ENCODE measurements at places on chromosomes 6 and 20.

- DNase-seq: no peak
Observed at GRCh38 chr20:53215166-53215565, 243.0 kb downstream of the TSHZ2 start.

DNA sequence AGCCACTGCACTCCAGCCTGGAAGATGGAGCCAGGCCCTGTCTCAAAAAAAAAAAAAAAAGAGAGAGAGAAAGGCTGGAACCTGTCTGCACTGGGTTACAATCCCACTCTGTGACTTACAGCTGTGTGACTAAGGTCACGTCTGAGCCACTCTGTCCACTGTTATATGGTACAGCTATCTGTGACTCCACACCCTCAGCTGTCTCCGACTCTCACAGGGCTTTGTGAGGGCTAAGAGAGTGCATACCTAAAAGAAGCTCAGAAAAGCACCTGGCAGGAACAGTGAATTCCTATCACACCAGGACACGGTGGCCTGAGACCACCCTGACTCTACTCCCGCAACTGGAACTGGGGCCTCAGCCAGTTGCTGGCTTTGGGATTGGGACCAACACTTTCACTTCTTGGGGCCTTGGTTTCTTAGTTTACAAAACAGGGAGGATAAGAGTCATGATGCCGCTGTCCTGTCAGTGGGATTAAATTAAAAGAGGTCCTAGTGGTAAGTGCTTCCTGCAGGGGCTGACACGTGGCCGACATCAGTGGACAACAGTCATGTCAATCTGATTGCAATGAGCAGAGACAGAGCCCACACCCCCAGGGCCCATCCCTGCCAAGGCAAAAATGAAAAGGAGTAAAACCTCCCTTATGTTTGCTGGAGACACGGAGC is 5.7 kb upstream of the CD93 start:
- no peak for DNase-seq

DNA sequence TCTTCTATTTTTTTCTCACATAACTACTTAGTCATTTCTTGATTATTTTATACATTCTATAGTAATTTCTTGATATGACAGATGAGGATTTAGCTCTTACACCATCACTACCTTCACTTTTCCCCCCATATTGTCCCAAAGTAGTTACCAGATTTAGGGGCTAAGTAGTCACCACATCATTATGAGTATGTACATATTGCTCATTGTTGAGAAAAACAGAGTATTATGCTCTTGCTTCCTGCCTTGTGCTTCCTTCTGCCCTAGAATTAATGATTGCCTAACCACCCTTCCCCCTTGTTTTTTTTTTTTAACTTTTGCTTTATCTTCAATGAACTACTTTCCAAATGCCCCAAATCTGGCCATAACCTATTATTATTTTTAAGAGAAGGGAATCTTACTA is 6.8 kb upstream of the HLA-B start:
- no peak for DNase-seq

GRCh38 chr6:2749969-2750600 is 637 bp downstream of the MYLK4 start:
- DNase-seq: no peak

- DNase-seq: no peak
Observed at GRCh38 chr6:4780360-4780812, 4.2 kb downstream of the CDYL start.

GRCh38 chr20:19973961-19974629 is 43.1 kb upstream of the NAA20 start:
- no peak for DNase-seq

Data from stimulated activated CD8-positive, alpha-beta memory T cell treated with anti-CD3 and anti-CD28 coated beads, Interleukin-15, amount 100 ng/mL, for 4 hours (primary cell).